ENCODE measurements at places on chromosomes 2 and 18. TPM values are rescaled to one million over a fixed set of nuclear protein-coding genes. Genes with fewer than 3 reads are reported as not detected.

RBM44 gene
- 1.6 TPM for total RNA-seq

COX5B gene
- total RNA-seq = 174 TPM

DNA sequence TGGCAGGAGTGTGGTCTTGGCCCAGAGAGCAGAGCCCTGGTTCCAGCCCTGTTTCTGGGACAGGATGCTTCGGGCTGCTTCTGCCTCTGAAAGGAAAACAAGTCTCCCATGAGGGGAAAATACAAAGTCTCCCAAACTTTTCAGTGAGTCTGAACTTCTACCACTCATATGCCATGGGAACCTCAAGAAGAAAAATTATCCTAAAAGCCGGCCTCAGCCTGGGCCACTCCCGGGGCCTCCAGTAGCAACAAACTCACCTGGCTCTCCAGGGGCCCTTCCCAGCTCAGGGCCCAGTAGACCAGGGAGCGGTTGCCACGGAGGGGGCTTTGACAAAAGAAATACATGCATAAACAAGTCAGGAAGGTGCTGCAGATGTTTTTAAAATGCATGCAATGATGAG lies 289.2 kb upstream of the HDAC4 start:
- no peak for DNase-seq

DNA sequence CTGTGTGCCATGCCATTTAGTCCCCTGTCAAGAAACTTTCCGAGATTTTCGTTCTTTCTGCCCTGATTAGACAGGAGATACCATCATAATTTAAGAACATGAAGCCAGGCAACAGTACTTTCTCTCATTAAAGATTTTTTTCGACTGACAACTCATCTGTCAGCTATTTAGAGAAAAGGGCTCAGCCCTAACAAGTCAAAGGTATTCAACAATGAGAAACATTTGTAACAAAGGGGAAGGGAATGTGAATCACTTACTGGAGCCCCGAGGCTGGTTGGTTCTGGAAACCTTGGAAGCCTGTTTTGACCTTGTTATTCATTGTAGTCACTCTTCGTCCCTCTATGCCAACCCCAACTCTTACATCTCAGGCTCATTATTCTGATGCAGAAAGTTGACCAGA lies 199.4 kb downstream of the SPP2 start:
- no peak for DNase-seq

ICOS gene
- 0.14 TPM for total RNA-seq

DNA sequence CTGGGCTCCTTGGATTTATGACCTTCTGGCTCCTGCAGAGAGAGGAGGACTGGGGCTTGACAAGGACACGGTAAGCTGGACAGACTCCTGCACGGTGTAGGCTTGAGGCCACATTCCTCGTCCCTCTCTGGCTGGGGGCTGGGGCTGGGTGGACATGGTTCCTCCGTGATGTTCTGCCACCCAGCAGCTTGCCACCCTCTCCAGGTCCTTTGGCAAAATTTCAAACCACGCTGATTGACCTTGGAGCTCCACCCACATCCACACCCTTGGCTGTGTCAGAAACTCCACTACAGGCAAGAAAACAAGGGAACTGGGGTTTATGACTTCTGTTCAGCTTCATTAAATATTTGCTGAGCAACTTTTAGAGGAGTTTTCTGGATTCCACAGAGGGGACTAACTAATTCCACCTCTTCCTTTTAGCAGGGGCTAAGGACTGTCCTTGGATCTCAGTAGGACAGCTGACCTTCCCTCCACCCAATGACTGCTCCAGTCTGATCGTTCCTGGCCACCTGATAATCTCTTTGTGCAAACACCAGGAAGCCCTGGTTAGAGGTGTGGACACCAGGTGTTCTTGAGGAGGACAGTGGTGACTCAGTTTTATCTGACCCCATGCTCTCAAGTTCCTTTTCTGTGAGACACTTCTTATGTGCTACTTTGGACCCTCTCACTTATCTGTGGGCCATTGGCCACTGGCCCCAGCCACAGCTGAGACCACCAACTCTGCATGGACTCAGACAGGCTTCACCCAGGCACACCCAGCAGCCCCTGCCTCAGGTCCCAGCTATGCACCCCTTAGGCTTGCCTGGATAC lies 29.3 kb downstream of the GPR55 start:
- peak; percentile 54 for DNase-seq

GRCh38 chr18:9987931-9988330 lies 74.1 kb downstream of the VAPA start:
- no peak for DNase-seq

DNA sequence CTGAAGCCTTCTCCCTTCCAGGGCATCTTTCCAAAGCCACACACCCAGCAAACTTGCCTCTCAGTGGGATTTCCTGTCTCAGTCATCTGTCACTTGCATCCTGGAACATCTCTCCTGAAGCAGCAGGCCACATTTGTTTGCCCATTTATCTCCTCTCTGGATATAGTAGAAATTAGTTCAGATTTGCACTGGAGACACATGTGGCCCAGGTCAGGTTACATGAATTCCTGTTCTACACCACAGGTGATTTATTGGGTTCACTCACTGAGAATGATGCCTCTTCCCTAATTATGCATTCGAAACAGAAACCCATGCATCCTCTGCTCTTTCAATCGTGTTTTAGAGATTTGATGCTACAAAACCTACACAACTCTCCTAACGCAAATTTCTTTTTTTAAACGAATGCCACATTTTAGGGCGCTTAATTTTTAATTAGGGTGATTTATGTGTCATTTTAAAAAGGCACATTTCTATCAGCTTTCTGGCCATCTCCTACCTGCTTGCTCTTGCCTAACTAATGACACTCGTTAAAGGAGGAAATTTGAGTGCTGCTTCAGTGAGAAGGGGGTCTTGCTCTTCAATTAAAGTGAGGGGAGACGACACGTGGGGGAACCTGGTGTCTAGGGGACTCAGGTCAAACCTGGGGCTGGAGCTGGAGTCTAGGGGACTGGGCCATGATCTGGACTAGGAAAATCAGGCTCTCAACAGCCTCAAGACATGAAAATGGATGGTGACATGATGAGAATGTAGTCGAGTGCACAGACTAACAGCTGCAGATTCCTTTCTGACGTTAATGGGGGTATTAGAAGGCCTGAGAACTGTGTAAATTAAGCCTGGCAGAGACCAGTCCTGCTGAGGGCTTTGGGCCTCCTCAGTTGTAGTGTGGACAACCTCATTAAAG lies 221.4 kb downstream of the CLIP4 start:
- DNase-seq = no peak

DNA sequence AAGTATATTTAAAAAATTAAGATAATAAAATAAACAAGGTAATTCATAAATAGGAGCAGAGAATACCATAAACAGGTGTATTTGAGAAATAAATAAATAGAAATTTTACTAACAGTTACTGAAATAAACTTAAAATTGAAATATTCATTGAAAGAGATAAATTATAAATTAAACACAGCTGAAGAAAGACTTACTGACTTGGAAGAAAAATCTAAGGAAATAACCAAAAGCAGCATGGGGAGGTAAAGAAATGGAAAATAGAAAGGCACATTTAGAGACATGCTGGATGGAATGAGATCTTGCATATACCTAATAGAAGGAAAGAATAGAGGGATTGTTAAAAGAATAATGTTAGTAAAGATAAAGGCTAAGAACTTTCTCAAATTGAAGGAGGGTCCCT lies 96.3 kb downstream of the SOX11 start:
- DNase-seq = no peak

- no peak for DNase-seq
Measured at GRCh38 chr2:223050188-223050587, 1.8 kb upstream of the KCNE4 start.

DNA sequence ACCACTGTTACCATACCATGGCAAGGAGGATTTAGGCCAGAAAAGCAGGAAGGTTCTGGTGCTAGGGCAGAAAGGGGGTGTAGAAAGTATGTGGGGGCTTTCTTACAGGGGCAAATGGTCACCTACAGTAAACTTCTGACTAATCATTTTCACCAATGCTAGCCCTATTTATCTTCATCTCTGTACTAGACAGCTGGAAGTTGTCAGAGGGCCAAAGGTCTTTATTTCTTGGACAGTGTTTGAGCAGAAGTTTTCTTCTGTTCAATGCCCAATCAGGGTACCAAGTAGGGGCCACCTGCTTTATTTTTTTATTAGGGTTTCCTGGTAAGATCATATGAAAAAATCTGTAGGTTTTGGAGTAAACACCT lies 37.6 kb downstream of the MAP4K4 start:
- no peak for DNase-seq

Measured in posterior vena cava (tissue), 2 donors.